Type B pancreatic cell (in vitro differentiated cells): ENCODE measurements at places on chromosomes 6 and 20.

DNA sequence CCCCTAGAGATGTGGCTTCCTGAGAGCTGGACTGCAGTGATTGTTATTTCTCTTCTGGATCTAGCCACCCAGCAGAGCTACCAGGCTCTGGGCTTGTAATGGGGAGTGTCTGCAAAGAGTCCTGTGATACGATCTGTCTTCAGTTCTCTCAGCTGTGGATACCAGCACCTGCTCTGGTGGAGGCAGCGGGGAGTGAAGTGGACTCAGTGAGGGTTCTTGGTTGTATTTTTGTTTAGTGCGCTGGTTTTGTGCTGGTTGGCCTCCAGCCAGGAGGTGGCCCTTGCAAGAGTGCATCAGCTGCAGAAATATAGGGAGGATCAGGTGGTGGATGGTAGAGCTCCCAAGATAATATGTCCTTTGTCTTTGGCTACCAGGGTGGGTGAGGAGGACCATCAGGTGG is 33.7 kb downstream of the PAX1 start:
- DNase-seq, result no peak

GRCh38 chr20:420721-421574 is 12.8 kb downstream of the RBCK1 start:
- DNase-seq, result no peak

DNA sequence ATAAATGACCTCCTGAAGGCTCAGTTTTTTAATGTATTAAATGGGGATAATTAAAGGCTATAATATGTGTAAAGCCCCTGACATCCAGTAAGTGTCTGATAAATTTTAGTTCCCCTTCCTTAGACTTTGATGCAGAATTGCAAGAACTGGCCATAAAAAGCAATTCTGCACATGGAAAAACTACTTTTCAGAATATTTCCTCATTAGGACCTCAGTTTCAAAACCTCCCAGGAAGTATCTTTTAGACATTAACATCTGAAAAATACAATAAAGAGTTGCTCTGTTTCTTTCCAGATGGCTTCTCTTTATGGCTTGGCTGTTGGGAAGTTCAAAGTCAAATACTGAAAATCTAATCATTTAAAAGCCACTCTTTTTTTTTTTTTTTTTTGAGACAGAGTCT is 106.3 kb upstream of the ZNF217 start:
- DNase-seq, result no peak

- DNase-seq, result no peak
Measured at GRCh38 chr6:139961190-139961589, 586.7 kb upstream of the CITED2 start.

DNA sequence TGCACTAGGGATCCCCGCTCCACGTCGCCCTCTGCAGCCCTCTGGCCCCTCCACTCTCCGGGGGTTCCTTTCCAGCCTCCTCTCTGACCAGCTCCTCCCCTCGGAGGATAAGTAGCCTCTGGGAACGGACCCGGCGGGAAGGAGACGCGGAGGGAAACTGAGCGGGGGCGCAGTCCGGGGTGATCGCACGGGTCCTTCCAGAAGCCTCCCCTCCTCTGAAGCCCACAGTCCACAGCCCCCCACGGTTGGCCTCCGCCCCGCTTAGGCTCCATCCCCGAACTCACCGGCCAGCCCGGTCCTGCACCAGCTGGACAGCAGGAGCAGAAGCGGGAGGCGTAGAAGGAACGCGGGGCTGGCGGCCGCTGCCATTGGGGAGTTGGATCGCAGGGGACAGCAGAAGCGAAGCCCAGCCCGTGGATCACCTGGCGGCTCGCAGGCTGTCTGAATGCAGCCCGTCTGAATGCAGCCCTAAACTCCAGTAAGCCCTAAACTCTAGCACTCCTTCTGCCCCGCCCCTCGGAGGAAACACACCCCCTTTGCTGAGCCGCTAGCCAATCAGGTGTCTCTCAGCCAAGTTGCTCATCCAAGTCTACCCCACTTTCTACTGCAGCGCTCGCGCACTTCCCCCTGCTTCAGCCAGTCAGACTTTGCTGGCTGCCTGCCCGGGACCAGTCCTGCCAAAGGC is at the start of gene RAET1G:
Gene RAET1G (minus strand): TSS at position 480 of the 685 bp plus-strand sequence. CDS start 111 bp downstream, at position 369.
- peak; percentile 83 for DNase-seq

- DNase-seq, result no peak
Measured at GRCh38 chr6:46530896-46531295, 39.6 kb upstream of the RCAN2 start.

DNA sequence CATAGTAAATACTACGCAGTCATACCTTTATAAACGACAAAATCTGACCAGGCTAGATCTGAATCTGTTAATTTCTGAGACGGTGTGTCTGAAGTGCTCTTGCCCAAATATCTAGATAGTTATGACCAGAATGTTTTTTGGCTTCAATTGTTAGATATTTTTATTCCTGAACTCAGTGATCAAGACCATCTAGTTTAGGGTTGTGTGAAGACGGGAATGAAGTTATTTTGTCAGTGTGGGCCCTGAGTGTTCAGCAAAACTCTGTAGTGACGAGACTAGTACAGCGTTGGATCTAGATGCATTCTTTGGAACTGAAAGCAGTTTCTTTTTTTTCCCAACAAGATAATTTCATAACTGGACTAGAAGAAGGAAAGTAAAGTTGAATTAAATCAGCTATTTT is 3.1 kb downstream of the STXBP5 start:
- DNase-seq, result no peak

DNA sequence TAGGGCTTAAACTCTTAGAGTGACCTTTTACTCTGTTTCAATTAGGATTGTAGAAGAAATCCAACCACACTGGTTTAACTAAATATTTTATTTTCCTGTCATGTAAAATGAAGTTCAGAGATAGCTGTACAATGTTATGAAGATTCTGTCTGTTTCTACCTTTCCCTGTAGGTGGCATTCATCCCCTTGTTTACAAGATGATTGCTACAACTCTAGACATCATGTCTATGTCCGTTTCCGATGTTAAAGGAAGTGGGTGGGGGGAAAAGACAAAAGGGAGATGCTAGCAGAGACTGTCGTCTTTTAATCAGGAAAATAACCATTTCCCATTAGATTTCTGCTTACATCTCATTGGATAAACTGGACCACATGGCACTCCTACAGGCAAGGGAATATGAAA is 30.9 kb upstream of the RIMS1 start:
- no peak for DNase-seq

GRCh38 chr6:31906122-31906521 is 4.2 kb upstream of the ZBTB12 start:
- DNase-seq, result no peak

DNA sequence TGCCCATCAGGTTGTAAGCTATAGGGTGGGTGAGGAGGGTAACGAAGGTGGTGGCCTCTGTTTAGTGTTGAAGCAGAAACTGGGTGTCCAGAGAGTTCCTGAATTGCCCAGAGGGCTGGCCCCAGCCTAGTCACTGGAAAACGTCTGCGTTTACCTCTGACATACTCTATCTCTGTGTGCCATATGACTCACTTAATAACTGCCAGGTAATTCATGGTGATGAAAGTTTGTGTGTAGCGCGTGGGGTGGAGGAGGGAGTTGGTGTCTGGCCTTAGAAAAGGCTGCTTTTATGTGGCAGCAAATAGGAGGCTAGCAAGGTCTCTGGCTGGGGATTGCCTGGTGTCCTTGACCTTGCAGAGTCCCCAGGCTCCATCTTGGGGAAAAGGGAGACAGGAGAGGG is 47.3 kb downstream of the SLC35D3 start:
- DNase-seq, result no peak

GRCh38 chr6:14241255-14242070 is 123.9 kb downstream of the CD83 start:
- DNase-seq, result no peak

DNA sequence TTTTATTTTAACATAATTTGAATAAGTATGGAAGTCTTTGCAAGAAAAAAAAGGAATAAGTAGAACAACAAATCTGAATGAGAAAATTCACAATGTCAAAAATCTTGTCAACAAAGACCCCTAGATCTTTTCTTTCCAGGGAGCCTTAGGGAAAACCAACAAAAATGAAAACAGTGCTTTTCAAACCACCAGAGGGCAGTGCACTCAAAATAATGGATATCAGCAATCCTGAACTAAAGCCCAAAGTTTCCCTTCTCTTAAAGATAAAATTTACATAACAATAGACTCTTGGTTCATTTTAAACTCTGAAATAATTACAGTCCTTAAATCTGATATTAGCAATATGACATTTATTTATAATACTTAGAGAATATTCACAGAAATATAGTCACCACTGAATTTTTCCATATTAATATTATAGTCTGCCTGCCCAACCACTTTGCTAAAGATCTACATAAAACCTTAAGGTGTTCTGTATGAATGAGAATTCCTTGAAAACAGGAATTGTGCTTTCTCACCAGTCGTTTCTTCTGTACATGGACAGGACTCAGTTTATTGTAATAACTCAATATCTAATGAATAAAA is 105.3 kb upstream of the BMP5 start:
- DNase-seq, result no peak

DNA sequence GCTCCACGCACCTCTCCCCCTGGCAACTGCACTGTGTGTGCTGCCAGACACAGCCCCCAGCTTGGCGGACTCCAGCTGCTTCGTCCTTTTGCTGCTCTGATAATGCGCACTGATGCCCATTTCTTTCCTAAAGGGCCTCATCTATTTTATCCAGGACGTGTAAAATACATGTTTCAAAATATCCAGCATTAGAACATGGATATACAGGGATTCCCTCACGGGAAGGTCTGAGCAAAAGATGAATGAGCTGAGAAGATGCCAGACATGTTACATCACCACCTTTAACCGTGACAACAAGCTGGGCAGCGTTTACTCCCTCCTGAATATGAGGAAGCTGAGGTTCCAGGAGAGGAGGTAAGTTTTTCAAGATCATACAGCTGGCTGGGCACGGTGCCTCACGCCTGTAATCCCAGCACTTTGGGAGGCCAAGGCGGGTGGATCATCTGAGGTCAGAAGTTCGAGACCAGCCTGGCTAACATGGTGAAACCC is 32.8 kb downstream of the TNXB start:
- no peak for DNase-seq

GRCh38 chr6:138291036-138291848 is 73.0 kb upstream of the PBOV1 start:
- DNase-seq, result no peak

GRCh38 chr6:165737396-165737795 is 74.4 kb upstream of the PDE10A start:
- no peak for DNase-seq

DNA sequence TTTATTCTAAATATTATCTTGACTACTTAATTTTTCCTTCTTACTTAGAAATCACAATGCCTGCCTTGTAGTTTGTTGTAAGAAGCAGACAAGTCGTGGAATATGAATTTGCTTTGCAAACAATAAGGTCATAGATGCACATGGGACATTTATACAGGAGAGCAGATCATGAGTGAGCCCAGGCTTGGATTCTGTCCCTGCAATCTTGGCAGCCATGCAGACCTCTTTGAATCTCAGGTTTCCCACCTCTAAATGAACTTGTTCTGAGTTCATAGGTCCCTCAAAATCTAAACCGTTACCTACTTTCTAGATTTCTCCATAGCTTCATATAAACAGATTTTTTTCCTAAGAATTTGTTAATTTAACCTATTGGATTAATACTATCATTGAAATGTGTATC is 19.5 kb downstream of the KIAA0408 start:
- no peak for DNase-seq

- DNase-seq, result no peak
Measured at GRCh38 chr20:16966276-16966880, 218.2 kb downstream of the OTOR start.

DNA sequence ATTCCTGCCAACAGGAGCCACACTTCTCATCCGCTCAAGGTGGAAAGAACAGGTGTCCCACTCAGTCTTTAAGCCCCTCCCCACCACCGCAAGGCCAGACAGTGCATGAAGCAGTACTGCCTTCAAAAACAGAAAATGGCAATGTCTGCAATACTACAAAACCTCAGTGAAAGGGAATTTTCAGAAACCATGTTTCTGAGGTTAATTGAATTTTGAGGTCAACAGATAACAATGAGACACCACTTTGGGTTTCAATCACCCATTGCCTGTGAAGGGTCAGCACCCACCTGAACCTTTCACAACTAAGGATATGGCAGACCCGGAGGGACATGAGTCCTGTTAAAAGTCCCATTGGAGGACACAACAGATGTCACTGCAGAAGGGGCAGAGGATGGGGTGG is 13.0 kb downstream of the ZC3H12D start:
- DNase-seq, result no peak

DNA sequence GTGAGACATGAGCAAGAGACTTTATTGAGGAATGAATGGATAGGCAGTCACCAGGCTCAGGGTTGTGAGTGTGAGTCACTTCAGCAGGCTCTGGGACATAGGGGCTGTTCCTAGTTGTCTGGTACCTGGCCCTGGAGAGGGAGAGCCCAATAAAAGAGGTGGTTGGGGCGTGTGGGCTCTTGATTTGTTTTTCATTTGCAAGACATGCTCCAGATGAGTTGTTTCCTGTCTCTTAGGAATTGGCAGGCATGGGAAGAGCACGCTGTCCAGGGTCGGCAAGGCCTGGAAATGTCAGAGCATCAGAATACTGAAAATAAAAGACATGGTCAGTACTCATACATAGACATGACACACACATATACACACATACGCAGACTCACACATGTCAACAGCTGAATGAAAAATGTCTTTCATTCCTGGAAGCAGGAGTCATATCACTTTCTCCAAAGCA is 166.3 kb upstream of the SULF2 start:
- no peak for DNase-seq

DNA sequence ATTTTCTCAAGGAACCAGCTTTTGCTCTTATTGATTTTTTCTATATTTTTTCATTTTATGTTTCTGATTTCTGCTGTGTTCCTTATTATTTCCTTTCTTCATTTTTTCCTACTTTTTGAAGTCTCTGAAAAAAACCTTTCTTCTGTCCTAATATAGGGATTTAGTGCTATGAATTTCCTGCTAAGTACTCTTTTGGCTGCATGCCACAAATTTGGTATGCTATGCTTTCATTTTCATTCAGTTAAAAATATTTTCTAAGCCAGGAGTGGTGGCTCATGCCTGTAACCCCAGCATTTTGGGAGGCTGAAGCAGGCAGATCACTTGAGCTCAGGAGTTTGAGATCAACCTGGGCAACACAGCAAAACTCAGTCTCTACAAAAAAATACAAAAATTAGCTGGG is 30.6 kb downstream of the SIRPD start:
- no peak for DNase-seq

DNA sequence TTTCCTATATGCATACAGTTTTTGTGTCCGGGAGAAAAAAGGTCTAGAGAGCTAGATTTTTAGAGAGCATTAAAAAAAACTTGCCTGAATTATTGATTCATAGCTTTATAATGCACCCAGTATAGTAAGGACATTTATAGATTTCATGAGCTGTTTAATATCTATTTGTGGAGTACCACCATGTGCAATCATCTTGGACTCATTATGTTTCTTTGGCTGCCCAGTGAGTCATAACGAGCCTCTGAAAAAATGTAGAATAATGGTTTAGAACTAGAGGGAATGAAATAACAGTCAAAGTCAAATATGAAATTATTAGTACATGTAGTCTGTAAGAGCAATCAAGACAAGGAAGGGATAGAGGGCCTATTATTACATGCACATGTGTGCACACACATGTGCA is 350.0 kb downstream of the CD83 start:
- no peak for DNase-seq

GRCh38 chr6:116190550-116190949 is 63.3 kb downstream of the TSPYL4 start:
- DNase-seq, result no peak

- DNase-seq, result no peak
Measured at GRCh38 chr6:92906385-92906784, 513.0 kb downstream of the EPHA7 start.

- no peak for DNase-seq
Measured at GRCh38 chr6:148426317-148426977, 83.8 kb downstream of the SASH1 start.

GRCh38 chr6:33570806-33571636 is 9.1 kb downstream of the BAK1 start:
- peak; percentile 82 for DNase-seq

- DNase-seq, result no peak
Measured at GRCh38 chr20:35831029-35831428, 59.2 kb downstream of the PHF20 start.
